ENCODE measurements at places on chromosomes 2 and 18.

DNA sequence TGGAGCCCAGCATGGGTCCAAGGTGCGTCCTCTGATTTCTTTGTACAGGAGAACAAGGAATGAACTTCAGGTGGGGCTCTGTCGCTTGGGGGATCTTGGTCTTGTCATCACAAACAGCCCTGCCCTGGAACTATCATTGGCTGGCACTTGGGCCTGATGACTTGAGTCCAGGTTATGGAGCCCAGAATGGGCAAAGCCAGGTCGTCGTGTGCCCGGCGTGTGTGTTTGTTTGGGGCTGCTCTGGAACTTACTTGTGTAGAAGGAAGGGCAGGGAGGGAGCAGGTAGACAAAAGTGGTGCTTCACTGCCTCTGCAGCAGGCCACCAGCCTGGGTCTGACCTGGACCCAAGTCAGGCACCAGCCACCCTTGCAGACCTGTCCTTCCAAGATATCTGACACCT lies 306.3 kb upstream of the HS6ST1 start:
- DNase-seq = peak; percentile 28

- no peak for DNase-seq
Measured at GRCh38 chr18:36717422-36718110, 111.2 kb downstream of the TPGS2 start.

DNA sequence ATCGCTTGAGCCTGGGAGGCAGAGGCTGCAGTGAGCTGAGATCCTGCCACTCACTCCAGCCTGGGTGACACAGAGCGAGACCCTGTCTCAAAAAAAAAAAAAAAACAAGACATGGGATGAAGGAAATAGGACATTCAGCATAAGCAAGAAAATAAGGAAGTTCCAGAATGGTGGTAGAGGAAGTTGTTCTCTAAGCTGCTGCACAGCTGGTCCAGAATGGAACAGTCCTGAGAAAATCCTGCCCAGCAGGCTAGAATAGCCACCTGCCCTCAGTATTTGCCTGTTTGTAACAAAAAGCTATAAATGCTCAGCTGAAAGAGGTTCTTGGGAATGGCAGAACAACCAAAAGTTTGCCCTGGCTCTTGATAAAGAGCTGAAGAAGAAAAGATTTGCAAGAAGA lies 11.1 kb upstream of the MAPRE3 start:
- DNase-seq = no peak

GRCh38 chr2:88269836-88270235 lies 99.7 kb downstream of the THNSL2 start:
- no peak for DNase-seq

- DNase-seq = no peak
Measured at GRCh38 chr2:209579230-209579749, 155.4 kb downstream of the MAP2 start.
